CD4-positive, alpha-beta T cell treated with Interleukin-4 for 1 hour (primary cell): ENCODE measurements at places on chromosomes 11 and 22.

GRCh38 chr11:132064987-132065620 lies 694.7 kb downstream of the NTM start:
- DNase-seq, result no peak

GRCh38 chr11:32056438-32056837 lies 34.4 kb upstream of the RCN1 start:
- no peak for DNase-seq

GRCh38 chr11:10441652-10442503 lies 13.2 kb upstream of the AMPD3 start:
- no peak for DNase-seq

DNA sequence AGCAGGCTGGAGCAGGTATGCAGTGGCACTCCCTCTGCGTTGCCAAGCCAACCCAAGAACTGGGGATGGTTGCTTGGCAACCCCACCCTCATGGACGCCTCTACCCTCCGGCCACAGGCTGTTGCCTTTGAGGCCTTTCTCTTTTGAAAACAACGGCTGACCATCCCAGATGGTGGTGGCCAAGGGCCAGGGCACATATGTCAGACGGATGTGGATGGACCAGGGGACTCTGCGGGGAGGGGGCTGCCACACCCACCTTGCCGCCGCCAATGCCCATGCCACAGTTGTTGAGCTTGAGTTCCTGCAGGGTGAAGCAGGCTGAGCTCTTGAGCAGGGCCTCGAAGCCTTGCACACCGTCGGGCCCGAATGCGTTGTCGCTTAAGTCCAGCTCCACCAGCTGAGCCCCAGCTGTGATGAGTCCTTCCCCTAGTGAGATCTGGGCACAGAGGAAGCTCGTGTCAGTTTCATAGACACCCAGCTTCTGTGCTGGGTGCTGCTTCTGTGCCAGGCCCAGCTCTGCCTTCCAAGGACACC lies 21.5 kb downstream of the RANGAP1 start:
- no peak for DNase-seq

GRCh38 chr11:95453616-95454171 lies 222.7 kb upstream of the SESN3 start:
- DNase-seq, result no peak

DNA sequence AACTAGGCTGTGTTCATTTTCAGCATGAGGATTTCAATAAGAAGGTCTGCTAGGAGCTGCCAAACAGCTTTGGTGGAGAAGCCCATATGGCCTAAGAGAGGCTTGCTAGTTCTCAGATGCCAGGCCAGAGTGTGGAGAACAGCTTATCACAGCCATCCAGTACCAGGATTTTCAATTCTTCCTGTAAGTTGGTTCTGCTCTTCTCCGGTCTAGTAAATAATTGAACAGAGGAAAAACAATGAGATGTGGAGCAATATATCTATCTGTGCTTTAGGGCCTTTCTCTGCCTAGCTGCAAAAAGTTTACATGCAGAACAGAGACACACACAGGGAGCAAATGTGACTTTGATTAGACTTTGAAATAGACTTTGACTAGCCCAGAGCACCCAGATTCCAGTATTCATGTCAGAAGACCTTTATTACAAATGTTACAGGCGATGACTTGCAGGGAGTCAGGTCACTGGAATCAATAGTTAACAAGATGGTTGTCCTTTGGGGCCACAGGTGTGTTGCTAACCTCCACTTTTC lies 19.8 kb upstream of the PPP2R1B start:
- no peak for DNase-seq
